ENCODE measurements at places on chromosomes 5 and 9.

- DNase-seq, result no peak
Measured at GRCh38 chr9:22913518-22913917, 466.9 kb downstream of the DMRTA1 start.

DNA sequence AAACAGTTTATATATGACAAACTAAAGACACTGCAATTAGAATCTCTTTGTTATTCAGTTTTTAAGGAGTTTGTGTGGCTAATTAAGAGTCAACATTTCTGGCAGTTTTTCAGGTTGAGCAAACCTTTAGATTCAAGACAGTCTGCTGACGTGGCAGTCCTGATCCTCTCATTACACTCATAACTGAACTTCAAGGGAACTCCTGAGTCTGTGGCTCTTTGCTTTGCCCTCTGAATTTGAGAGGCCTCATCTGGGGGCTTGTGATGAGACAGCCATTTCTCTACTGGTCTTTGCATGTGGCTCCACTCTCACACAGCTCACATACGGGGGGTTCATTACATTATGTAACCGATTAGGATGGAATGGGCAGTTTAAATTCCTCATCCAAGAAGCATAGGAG lies 182.9 kb upstream of the MEF2C start:
- no peak for DNase-seq

GRCh38 chr9:105087910-105088898 lies 156.2 kb upstream of the SLC44A1 start:
- DNase-seq, result no peak

DNA sequence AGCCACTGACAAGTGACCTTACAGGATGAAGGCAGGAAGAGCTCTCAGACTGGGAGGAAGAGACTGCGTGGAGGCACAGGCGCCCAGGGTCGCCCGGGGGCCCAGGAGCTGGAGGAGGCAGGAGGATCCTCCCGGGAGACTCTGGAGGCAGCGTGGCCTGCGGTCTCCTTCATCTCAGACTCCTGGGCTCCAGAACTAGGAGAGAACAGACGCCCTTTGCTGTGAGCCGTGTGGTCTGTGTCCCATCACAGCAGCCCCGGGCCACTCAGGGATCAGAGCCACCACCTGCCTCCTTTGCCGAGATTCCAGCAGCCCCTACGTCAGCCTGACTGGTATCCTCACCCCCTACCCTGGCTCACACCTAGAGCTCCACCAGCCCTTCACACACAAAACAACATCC lies 45.2 kb downstream of the SLC12A7 start:
- DNase-seq, result no peak

- peak; percentile 56 for DNase-seq
Measured at GRCh38 chr9:130607640-130608420, 28.5 kb downstream of the FUBP3 start.

DNA sequence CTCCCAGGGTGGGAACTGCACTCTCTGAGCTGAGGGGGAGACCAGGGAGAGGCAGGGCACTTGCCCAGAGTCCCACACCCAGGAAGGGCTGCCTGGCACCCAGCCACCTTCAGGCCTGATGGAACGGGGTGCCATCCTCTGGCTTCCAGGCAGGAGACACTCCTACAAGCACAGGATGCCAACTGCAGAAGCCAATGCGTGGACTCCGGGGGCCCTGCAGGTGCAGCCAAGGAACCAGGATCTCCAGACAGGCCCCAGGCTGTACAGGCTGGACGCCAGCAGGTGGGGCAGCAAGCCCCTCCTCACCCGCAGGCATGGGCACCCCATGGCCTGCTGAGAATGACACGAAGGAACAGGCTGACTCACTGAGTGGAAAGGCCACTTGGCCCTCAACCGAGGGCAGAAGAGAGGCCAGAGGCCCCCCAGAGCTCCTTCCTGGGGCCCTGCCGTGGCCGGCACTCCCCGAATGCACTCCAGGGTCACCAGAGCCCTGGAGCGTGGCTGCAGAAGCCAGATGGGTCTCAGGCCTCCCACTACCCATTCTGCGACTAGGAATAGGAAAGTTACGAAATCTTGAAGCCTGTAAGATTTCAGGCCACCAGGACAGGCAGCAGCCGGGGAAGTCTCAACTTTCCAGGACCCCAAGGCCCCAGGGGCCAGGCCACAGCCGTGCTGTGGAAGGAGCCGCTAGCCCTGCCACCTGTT lies 15.7 kb downstream of the NACC2 start:
- DNase-seq, result peak; percentile 26

Data from right hindlimb (tissue), 1 donor.